ENCODE measurements at places on chromosomes 4 and X.

DNA sequence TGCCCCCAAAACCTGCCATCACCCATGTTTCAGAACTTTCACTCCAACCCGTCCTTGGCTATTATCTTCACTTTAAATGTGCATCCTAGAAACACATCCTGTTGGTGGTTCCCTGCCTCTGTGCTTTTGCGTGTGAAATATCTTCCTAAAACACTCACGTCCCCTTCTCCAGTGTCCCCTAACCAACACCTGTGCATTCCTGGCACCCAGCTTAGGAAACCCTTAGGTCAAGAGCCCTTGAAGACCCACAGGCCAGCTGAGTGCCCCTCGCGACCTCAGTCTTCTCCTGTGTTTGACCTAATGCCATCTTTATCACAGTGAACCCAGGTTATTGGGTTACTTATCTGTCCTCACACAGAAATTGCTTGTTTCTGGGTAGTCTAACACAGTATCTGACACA is 117.6 kb downstream of the STK32B start:
- no peak for DNase-seq

- no peak for DNase-seq
Measured at GRCh38 chr4:15501941-15502340, 32.3 kb downstream of the CC2D2A start.

DNA sequence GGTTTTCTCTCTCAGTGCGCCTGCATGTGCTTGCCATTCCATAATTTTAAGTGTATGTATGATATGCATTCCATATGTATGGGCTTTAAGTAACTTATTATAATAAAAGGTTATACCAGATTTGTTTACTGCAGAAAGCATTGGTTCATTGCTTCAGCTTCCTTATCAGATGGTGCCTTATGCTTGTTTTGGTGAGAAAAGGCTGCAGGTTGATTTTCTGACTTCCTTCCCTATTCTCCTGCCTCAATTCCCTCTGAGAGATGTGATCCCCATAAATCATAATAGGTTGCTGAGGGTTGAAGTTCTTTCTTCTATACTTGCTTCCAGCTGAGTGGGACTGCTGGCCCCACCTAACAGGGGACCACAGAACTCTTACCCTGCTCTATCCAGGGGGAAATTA is 10.3 kb upstream of the CEP135 start:
- DNase-seq = no peak

DNA sequence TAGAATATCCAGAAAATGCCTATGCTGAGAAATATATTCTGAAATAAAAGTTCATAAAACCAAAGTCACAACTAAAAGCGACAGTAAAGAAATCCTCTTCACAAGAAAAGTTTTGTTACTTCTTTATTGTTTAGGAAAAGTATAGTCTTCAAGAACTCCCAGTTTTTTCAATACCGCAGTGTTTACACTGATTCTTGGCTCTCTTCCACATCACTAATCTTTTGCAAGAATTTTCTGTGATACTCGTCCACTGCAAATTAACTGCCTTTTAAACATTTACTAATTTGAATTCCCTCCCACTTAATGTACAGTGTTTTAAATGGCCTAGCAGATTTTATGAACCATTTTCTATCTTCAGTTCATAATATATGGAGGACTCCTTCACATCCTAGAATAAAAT is 65.1 kb downstream of the HPGDS start:
- no peak for DNase-seq

Data from ureter (tissue), 1 donor.